ENCODE measurements at places on chromosomes 11 and 22.

- DNase-seq, result no peak
Measured at GRCh38 chr11:78371221-78371891, 46.3 kb downstream of the GAB2 start.

DNA sequence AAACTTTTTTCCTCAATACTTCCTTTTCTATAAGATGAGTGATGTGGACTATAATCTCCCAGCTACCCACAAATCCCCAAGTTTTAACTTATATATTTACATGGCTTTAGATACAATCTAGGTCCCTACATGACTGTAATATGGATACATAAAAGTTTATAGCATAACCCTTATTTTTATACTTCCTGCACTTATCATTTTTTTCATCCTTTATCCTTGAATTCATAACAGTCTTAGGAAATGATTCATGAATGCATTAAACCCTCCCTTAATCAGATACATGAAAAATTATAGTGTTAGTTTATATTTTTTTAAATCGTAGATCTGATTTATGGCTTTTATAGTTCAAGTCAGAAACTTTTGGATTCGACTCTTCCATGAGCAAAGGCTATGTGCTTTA lies 195.8 kb downstream of the MAML2 start:
- DNase-seq, result no peak

GRCh38 chr11:30422447-30423278 lies 99.8 kb downstream of the ARL14EP start:
- DNase-seq, result no peak

DNA sequence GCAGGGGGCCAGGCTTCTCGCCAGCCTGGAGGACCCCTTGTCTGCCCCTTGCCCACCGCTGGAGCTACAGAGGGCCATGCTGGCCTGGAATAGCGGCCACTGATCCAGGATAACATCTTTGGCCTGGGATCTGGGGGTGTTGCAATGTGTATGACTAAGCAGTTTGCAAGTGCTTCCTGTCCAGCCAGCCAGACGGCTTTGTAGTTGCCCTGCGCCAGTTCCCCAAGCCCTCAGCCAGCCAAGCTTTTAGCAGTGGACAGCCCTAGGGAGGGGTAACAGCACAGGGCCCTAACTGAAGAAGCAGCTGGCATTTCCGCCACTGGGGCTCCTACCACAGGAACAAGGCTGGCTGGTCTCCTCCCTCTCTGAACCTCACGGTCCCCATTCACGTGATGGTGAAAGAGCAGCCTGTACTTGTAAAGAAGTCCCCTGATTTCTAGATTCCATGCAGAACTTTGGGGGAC lies 32.1 kb downstream of the UQCR10 start:
- DNase-seq, result peak; percentile 27

- DNase-seq, result no peak
Measured at GRCh38 chr22:28942801-28943500, 59.6 kb downstream of the ZNRF3 start.

DNA sequence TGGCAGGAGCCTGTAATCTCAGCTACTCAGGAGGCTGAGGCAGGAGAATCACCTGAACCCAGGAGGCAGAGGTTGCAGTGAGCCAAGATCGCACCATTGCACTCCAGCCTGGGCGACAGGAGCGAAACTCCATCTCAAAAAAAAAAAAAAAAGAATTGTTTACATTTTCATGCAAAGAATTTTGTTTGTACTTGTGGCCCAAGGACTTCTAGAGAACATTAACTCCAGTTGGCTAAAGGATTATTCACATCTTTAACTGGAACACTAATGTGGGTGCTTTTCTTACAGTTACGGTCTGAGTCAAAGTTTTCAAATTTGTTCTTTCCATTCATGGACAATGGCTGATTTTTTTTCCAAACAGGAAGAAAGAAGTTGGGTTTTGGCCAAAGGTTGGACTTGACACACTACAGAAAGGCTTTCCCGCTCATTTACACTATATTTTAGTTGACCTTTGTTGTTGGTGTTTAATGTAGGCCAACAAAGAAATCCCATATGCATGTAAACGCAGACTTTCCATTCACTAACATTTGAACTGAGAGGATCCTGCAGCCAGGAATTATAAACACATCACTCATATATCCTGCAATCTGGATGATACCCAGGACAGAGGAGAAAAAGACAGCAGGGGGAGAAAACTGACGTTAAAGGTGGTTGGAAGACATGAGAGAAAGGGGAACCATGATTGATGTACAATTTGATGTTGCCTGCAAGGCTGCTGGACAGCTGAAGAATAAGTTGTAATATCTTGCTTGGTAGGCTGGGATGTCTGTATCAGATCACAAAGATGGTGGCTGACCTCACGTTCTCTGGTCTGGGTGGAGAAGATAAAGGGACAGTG lies 13.1 kb downstream of the POU2AF1 start:
- no peak for DNase-seq

GRCh38 chr11:103700622-103701021 lies 335.8 kb upstream of the DDI1 start:
- DNase-seq, result no peak
